ENCODE measurements at places on chromosomes 11 and 22.

- DNase-seq = no peak
Measured at GRCh38 chr22:48316257-48317250, 1511.1 kb downstream of the BRD1 start.

- DNase-seq = no peak
Measured at GRCh38 chr22:23695571-23696325, 4.9 kb downstream of the RGL4 start.

DNA sequence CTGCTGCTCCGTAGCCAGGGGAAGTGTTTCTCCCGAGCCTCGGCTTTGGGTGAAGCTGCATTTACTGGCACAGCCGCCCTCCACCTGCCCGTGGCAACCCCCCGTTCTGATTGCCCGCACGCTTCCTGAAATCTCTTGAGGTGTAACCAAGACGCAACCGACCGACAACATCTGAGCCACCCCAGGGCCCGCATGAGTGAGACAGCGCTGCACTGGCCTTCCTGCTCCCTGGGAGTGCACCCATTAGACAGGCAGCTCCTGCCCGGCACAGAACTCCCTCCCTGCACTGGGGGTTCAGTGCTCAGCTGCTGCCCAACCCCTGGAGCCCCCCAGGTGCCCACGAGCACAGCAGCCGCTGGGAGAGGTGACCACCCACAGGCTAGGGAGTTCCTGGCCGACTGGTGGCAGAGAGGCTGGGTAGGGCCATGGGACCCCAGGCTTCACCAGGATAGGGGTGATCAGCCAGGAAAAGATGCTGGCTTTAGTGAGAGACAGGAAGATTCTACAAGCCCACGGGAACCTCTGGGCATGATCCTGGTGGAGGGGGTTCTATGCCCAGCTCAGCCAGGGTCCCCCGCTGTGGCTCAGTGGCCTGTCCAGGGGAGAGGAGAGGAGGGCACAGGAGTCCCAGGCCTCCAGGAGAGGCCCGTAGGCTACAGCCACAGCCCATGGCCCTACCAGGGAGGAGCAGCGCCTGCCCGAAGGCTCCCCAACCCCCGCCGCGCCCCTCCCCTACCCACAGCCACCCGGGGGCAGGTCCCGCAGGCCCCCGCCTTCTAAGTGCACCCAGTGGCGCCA, 14.6 kb downstream of the PLXNB2 start:
- DNase-seq = no peak

GRCh38 chr11:3942956-3943497, 87.6 kb downstream of the STIM1 start:
- no peak for DNase-seq

GRCh38 chr22:24833881-24834495, 28.0 kb downstream of the SGSM1 start:
- no peak for DNase-seq

DNA sequence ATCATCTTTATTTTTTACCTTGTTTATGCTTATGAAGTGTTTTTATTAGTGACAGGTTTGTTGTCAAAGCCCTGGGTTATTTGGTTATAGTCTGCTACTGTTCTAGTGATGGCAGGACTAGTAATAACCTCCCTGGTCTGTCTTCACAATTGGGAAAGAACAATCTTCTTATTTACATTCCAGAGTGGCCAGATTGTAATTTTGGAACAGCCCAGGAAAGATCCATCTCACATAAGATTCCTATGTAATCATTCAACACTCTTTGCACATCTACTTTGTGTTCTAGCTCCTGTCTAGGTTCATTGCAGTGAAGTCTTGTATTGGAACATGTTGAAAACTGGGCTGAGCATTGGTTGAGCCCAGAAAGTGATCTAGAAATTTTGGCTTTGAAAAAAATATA, 63.8 kb downstream of the CYB5R2 start:
- no peak for DNase-seq

DNA sequence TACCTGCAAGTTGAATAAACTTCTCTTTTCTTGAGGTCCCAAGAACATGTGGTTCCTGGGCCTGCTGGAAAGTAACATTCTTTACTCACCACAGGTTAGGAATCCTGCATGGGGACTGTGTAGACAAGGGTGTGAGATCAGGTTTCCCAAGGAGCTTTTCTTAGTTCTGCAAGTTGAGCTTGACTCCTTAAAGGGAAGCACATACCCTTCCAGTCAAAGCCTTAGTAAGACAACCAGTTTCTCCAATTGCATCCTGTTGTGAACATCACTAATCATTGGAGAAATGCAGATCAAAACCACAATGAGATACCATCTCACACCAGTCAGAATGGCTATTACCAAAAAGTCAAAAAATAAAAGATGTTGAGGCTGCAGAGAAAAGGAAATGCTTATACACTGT, 48.3 kb upstream of the PAK1 start:
- no peak for DNase-seq

All from cardiac muscle cell (in vitro differentiated cells and primary cell).